Cardiac septum (tissue), 1 donor: ENCODE measurements at places on chromosomes 12 and 14. TPM values are rescaled to one million over a fixed set of nuclear protein-coding genes. Genes with fewer than 3 reads are reported as not detected.

DNA sequence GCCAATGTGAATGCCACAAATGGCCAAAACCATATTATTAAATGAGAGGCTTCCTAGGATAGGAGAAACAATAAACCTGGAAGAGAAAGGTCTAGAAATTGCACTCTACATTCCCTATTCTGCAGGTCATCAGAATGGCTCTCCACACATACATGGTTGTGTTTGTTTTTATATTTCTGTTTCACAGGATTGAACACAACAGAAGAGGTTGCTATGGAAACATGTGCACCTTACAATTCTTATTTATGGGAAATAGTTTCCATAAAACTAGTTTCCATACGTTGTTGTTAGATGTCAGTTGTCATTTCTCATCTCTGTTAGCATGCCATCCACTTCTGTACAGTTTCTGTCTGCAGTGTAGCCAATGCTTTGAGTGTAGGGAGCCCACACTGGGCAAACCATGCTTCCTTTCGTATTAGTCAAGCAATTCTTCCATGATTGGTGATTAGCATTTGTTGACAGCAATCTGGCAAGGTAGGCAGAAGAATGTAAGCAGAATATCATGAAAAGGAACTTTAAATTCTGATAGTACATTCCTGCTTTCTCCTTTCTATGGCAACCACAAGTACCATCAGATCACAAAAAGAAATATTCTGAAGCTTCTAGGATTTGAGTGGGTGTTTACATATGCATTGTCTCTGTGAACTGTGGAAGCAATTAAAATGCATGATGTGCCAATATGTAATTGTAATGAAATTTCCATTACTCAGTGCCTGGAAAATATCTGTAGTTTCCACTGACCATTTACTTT, 141.6 kb upstream of the AVPR1A start:
- DNase-seq, result no peak

GRCh38 chr14:40362856-40363255, 930.6 kb upstream of the FBXO33 start:
- DNase-seq, result no peak

GRCh38 chr14:24057867-24058259, 6.1 kb downstream of the CARMIL3 start:
- DNase-seq, result no peak

DNA sequence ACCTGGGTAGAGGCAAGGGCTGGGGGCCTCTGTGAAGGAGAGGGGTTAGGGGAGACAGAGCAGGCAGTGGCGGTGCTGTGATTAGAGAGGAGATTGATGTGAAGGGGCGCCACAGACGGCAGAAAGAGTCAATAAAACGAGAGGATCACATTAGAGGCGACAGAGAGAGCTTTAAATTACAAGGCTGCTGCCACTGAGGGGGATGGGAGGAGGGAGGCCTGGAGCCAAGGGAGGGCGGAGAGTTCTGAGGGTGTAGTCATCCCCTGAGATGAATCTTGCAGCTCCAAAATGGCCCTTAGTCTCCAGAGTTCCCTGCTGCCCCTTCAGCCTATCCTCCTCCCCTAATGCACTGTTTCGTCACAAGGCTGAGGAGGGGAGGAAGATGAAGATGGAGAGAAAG, 12.8 kb downstream of the ZFHX2 start:
- no peak for DNase-seq

DNA sequence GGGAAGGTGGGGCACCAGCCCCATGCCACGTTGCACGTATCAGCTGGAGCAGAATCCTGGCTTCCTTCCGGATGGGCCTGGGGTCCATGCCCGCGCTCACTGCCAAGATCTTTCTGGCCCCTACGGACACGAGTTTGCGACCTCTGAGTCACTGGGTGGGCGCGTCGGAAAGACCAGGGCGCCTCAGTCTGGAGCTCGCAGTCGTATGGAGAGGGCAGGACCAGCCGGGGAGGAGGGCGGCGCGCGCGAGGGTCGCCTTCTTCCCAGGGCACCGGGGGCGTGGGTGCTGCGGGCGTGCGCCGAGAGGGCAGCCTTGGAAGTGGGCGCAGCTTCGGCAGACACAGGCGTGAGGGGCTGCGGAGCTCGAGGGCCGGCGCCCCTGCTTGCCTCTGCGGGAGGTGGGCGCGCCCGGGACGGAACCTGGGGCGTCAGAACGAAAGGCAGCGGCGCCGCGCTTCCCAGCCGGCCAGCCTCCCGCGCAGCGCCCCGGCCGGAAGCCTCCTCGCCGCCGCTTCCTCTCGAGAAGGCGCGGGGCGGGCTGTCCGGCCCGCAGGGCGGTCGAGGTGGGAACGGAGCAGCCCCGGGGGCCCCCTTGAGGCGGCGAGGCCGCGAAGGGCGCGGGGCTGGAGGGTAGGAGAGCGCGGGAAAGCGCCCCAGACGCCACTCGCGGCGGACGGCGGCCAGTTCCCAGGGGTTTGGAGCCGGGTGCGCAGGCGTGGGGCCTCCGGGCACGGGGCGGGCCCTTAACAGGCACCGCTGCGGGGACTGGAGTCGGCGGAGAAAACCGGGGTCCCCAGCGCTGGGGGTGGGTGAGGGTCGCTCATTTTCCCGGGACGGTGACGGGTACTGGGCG, at the start of gene ARL6IP4:
Gene ARL6IP4 (plus strand): TSS at position 499 of the 853 bp plus-strand sequence. CDS start 459 bp downstream, outside the sequence.
- DNase-seq, result peak; percentile 87

- DNase-seq, result peak; percentile 90
These were observed 1.8 kb downstream of the CKB start for GRCh38 chr14:103520657-103521437.

GRCh38 chr14:68811171-68811570, 18.3 kb upstream of the ZFP36L1 start:
- DNase-seq, result no peak

NTF3 gene
- total RNA-seq, result 0.70 TPM

- DNase-seq, result no peak
These were observed 291.9 kb upstream of the RTL1 start for GRCh38 chr14:101195309-101195901.

DNA sequence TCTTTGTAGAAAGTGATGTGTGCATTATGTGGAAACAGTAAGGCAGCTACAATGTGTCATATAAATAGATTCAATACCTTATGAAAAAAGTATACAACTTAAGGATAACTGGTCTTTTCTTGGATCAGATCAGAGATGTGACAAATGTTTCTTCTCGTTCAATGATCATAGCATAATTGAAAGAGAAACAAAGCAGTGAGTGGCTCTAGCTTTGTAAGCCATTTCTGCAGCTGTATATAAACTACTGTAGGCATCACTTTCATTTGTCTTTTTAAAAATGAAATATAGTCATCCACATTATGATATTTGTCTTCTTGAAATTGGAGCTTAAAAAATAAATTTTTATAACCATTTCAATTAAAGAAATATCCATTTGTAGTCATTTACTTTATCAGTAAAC, 63.8 kb upstream of the LMO3 start:
- DNase-seq, result no peak

RNASE7 gene
- total RNA-seq, result not detected

DNA sequence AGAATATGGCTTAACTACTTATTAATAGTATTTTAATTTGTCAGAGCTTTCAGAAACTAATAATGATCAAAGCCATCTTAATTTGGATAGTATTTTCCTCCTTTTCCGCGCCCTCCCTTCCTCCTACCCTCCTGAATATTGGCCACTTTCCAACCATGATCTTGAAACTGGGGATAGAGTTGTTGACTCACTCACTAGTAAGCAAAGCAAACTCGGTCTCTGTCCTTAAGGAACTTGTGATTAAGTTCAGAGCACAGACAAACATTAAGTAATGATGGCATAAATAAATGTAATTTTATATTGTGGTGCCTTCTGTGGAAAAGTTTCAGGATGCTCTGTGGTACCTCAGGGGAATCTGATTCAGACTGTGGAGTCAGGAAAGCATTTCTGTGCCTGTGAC, 75.7 kb downstream of the LRRK2 start:
- no peak for DNase-seq
